Activated T-helper 1 cell treated with anti-CD3 and anti-CD28 coated beads, Interleukin-12 subunit alpha, Interleukin-12 subunit beta, Interleukin-2, Interleukin-4 antibody, amounts not matched to agents 30 ng/mL and 10 ng/mL and 1 ng/mL, durations not matched to agents 14 hours and 24 hours and 36 hours (primary cell): ENCODE measurements at places on chromosomes 13 and 19. TPM values are rescaled to one million over a fixed set of nuclear protein-coding genes. Genes with fewer than 3 reads are reported as not detected.

RNF113B gene
- not detected in 2 replicates for total RNA-seq

LHB gene
- not detected in 2 replicates for total RNA-seq

ACP5 gene
- total RNA-seq, result 12.0 and 13.4 TPM in 2 replicates

FRY gene
- total RNA-seq, result 2.4 and 3.2 TPM in 2 replicates

NMRK2 gene
- total RNA-seq, result not detected in 2 replicates

FPR3 gene
- not detected in 2 replicates for total RNA-seq

FXYD7 gene
- 0.39 TPM in 1 of 2 replicates, not detected in the other for total RNA-seq

CYP2A7 gene
- total RNA-seq, result not detected in 2 replicates

ZNF708 gene
- total RNA-seq, result 9.6 and 9.9 TPM in 2 replicates

GRCh38 chr13:58963321-58963720 lies 1200.4 kb downstream of the DIAPH3 start:
- no peak overlapping the region for H3K4me3 ChIP-seq
- no peak for DNase-seq
- no peaks in the 10 kb centered on the region for H3K27me3 ChIP-seq
- H3K27ac ChIP-seq, result no peak overlapping the region
- no peaks in the 10 kb centered on the region for H3K36me3 ChIP-seq
- H3K4me1 ChIP-seq, result no peaks in the 10 kb centered on the region

GRCh38 chr19:52139252-52140031 lies at the start of gene ZNF616:
Gene ZNF616 (minus strand): TSS chr19:52139938. CDS start chr19:52130512, 9,426 bp downstream.
- H3K27ac ChIP-seq, result peak within 1 kb of the TSS; percentile 94
- peak within 1 kb of the TSS; percentile 98 for H3K4me3 ChIP-seq
- H3K36me3 ChIP-seq, result peaks cover 16% of the 10 kb centered on the region

DNA sequence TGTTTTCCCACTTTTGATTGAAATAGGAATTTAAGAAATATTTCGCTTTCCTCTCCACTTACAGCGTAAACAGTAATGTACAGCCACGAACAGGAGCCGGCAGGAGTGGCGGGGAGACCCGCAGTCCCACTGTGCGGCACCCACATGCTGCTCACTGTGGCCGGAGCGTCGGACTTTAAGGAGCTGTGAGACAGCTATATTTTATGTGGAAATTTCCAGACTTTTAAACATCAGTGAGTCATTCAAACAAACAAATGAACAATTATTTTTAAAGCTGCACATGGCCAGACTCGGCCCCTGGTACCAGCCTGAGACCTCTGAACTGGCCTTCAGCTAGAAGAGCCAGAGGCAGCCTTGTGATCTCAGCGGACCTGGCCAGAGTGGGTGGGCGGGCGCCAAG lies 52.5 kb downstream of the CRYL1 start:
- H3K27ac ChIP-seq, result no peak overlapping the region
- peaks cover 29% of the 10 kb centered on the region for H3K4me1 ChIP-seq
- DNase-seq, result no peak
- no peaks in the 10 kb centered on the region for H3K36me3 ChIP-seq

- DNase-seq, result no peak
- no peak overlapping the region for H3K4me3 ChIP-seq
- H3K36me3 ChIP-seq, result no peaks in the 10 kb centered on the region
- no peaks in the 10 kb centered on the region for H3K4me1 ChIP-seq
- no peaks in the 10 kb centered on the region for H3K27me3 ChIP-seq
- H3K27ac ChIP-seq, result no peak overlapping the region
Observed at GRCh38 chr13:81012031-81012430, 671.1 kb upstream of the SPRY2 start.

- peaks cover 31% of the 10 kb centered on the region for H3K4me1 ChIP-seq
- no peak overlapping the region for H3K4me3 ChIP-seq
- H3K27me3 ChIP-seq, result no peaks in the 10 kb centered on the region
Observed at GRCh38 chr13:36339600-36340155, 6.5 kb downstream of the SPART start.

DNA sequence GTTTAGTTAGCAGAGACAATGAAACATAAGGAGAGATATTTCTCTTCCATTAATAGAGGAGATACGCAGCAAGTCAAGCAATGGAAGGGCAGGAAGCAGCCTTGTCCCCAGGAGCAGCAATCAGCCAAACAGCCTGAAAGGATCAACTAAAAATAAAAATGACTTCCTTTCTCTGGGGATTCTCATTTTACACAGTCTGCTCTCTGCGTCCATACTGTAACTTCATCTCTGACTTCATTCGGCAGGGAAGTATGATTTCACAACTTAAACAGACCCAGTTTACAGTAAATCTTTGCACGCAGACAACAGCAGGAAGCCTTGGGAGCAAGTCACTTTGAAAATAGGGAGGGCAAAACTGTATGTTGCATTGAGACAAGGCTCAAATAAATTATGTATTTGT lies 826.7 kb downstream of the DIAPH3 start:
- H3K27ac ChIP-seq, result no peak overlapping the region
- H3K36me3 ChIP-seq, result no peaks in the 10 kb centered on the region

DNA sequence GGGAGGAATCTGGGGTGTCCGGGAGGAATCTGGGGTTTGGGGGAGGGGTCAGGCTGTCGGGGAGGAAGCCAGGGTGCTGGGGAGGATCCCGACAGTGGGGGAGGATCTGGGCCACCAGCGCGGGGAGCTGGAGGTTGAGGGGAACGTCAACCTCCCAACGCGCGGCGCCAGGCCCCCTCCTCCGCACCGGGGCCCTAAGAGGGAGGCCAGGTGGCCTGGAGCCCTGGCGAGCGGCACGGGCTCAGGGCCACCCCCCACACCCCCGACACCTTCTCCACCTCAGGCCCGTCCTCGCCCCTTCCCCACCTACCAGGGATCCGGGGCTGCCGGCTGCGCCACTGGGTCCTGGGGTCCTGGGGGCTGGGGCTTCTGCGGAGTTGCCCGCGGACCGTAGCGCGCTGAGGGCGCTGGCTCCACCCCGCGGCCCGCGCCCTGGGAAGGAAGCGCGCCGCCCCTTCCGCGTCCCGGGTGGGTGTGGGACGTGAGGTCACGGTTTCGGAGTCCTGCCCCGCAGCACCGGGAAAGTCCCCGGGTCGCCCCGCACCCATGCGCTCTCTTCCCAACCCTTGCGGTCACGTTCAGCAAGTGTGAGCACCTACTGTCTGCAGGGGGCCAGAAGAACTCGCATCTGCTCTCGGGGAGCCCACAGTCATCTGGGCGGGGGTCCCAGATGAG lies at the start of gene TICAM1:
Gene TICAM1 (minus strand): TSS at position 409 of the 675 bp plus-strand sequence. CDS start 13,335 bp downstream, outside the sequence.
- peak within 1 kb of the TSS; percentile 94 for H3K27ac ChIP-seq
- peaks cover 22% of the 10 kb centered on the region for H3K4me1 ChIP-seq
- H3K4me3 ChIP-seq, result peak within 1 kb of the TSS; percentile 91
- no peaks in the 10 kb centered on the region for H3K27me3 ChIP-seq
- DNase-seq, result peak; percentile 85
- peaks cover 11% of the 10 kb centered on the region for H3K36me3 ChIP-seq

- no peaks in the 10 kb centered on the region for H3K36me3 ChIP-seq
- DNase-seq, result no peak
- H3K27ac ChIP-seq, result no peak overlapping the region
- peaks cover 7% of the 10 kb centered on the region for H3K4me1 ChIP-seq
- H3K27me3 ChIP-seq, result peaks cover 21% of the 10 kb centered on the region
Observed at GRCh38 chr13:112643759-112644459, 45.9 kb upstream of the ATP11A start.

GRCh38 chr13:42272115-42272803 lies at the start of gene AKAP11:
Gene AKAP11 (plus strand): TSS chr13:42272152. CDS start chr13:42286349, 14,197 bp downstream.
- H3K27me3 ChIP-seq, result peaks cover 5% of the 10 kb centered on the region
- H3K27ac ChIP-seq, result peak within 1 kb of the TSS; percentile 99
- H3K36me3 ChIP-seq, result peaks cover 24% of the 10 kb centered on the region
- peak within 1 kb of the TSS; percentile 97 for H3K4me3 ChIP-seq

DNA sequence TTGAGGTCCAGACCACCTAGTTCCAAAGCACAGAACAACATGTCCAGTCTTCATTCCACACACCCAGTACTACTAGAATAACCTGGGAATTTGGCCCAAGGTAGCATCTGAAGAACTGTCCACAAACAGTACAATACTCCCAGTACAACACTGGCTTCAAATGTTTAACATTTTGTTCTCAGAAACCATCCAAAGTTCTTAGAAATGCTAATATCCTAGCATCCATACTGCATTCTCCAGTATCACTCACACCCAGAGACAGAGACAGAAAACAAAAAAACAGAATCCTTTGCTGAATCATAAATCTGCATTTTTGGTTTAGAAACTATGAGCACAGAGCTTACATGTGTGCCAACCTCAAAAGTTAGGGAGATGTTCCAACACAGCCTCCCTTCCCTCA lies 490.8 kb downstream of the FOXO1 start:
- peaks cover 4% of the 10 kb centered on the region for H3K36me3 ChIP-seq
- DNase-seq, result no peak
- peaks cover 52% of the 10 kb centered on the region for H3K4me1 ChIP-seq
- H3K4me3 ChIP-seq, result no peak overlapping the region
- H3K27ac ChIP-seq, result no peak overlapping the region
- H3K27me3 ChIP-seq, result peaks cover 2% of the 10 kb centered on the region

GRCh38 chr13:35499196-35499662 lies 22.7 kb upstream of the MAB21L1 start:
- no peak for DNase-seq

- H3K4me1 ChIP-seq, result no peaks in the 10 kb centered on the region
- no peak for DNase-seq
- H3K4me3 ChIP-seq, result no peak overlapping the region
- H3K27ac ChIP-seq, result no peak overlapping the region
Observed at GRCh38 chr19:19549804-19550464, 11.9 kb downstream of the CILP2 start.

GRCh38 chr19:16295057-16295456 lies 29.6 kb upstream of the KLF2 start:
- no peak overlapping the region for H3K4me3 ChIP-seq
- peaks cover 20% of the 10 kb centered on the region for H3K27me3 ChIP-seq
- H3K4me1 ChIP-seq, result no peaks in the 10 kb centered on the region
- no peak for DNase-seq

DNA sequence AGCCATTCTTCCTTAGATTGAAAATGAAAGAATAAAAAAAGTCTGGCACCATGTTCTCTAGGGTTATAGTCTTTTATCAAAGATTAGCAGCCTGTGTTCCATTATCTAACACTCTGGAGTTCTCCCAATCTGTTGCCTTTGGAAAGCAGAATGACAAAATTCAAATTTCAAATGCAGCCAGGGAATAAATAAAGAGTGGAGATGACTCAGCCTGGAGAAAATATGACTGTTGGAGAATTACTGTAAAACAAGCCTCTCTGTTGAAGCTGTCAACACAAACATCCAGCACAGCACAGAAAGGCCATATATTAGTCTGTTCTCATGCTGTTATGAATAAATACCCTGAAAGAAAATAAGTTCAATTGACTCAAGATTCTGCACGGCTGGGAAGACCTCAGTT lies 650.5 kb upstream of the SLC10A2 start:
- H3K36me3 ChIP-seq, result no peaks in the 10 kb centered on the region
- no peak overlapping the region for H3K4me3 ChIP-seq
- H3K27ac ChIP-seq, result no peak overlapping the region
- no peak for DNase-seq

GRCh38 chr19:53977429-53977990 lies 13.9 kb upstream of the CACNG6 start:
- peaks cover 6% of the 10 kb centered on the region for H3K36me3 ChIP-seq
- DNase-seq, result peak; percentile 36
- peak overlapping the region; percentile 12 for H3K4me3 ChIP-seq
- H3K4me1 ChIP-seq, result peaks cover 7% of the 10 kb centered on the region
- no peak overlapping the region for H3K27ac ChIP-seq
- H3K27me3 ChIP-seq, result peaks cover 48% of the 10 kb centered on the region

- no peaks in the 10 kb centered on the region for H3K36me3 ChIP-seq
- no peaks in the 10 kb centered on the region for H3K27me3 ChIP-seq
- DNase-seq, result no peak
- no peak overlapping the region for H3K27ac ChIP-seq
- H3K4me1 ChIP-seq, result no peaks in the 10 kb centered on the region
- H3K4me3 ChIP-seq, result no peak overlapping the region
Observed at GRCh38 chr13:71046360-71047079, 820.5 kb downstream of the DACH1 start.

DNA sequence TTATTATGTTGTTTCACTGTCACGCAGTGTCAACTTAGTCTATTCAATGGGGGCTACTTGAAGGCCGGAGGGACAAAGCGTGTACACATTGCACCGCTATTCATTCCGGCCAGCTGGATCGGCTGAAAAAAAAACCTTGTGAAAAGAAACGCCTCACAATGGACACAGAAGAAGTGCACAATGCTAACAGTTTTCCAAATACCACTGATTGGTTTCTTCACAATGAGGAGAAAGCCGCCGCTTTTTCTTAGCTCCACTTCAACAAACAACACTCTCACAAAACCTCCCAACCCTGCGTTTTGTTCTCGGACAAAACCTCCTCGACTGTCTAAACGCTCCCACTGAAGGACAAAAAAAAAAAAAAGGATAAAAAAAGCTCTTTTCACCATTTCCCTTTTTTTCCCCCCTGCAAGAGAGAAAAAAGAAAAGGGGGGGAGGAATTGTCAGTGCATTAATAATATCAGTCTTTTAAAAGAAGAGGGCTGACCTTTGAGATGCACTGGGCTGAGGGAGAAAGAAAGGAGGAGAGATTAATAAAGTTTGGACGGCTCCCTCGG lies 5.4 kb downstream of the SOX21 start:
- no peak for DNase-seq
- peaks cover 9% of the 10 kb centered on the region for H3K36me3 ChIP-seq
- H3K27me3 ChIP-seq, result peaks cover 82% of the 10 kb centered on the region
- H3K4me3 ChIP-seq, result no peak overlapping the region
- peak overlapping the region; percentile 40 for H3K27ac ChIP-seq

DNA sequence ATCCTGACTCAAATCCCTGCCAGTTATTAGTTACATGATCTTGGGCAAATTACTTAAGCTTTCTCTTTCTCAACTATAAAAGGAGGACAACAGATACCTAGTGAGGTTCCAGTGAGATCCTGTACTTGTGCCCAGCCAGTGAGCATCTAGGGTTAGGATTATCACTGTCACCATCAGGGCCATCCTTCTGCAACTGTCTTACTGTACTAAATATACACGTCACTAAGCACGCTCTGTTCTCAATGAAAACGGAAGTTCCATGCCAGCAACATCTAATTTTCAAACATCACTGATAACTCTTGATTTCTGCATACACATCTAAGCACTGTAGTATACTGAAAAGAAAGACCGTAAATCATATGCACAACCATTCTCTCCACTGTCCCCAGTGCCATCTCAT lies 70.0 kb downstream of the FOXO1 start:
- H3K27ac ChIP-seq, result peak overlapping the region; percentile 32
- no peaks in the 10 kb centered on the region for H3K27me3 ChIP-seq
- H3K36me3 ChIP-seq, result peaks cover 15% of the 10 kb centered on the region
- no peak overlapping the region for H3K4me3 ChIP-seq
- DNase-seq, result no peak

DNA sequence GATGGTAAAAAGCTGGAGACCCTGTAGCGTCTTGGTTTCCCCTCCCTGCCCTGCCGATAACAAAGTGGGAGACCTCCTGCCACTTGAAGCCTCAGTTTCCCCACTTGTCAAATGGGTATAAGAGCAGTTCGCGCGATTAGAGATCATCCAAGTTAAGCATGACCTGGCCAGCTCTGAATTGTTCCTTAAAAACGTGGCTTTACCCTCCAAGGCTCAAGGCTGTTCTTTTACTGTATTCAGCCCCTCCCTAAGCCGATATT lies 421 bp downstream of the TNPO2 start:
- peak overlapping the region; percentile 98 for H3K27ac ChIP-seq
- DNase-seq, result no peak
- H3K4me3 ChIP-seq, result peak overlapping the region; percentile 99
- peaks cover 48% of the 10 kb centered on the region for H3K4me1 ChIP-seq
- H3K36me3 ChIP-seq, result peaks cover 35% of the 10 kb centered on the region
- no peaks in the 10 kb centered on the region for H3K27me3 ChIP-seq
